ENCODE measurements at places on chromosomes 11 and 22.
A peak's percentile ranks its signal among the peaks of the same experiment; 100 is the strongest.

- DNase-seq, result no peak
Measured at GRCh38 chr11:112651386-112651785, 309.8 kb upstream of the NCAM1 start.

DNA sequence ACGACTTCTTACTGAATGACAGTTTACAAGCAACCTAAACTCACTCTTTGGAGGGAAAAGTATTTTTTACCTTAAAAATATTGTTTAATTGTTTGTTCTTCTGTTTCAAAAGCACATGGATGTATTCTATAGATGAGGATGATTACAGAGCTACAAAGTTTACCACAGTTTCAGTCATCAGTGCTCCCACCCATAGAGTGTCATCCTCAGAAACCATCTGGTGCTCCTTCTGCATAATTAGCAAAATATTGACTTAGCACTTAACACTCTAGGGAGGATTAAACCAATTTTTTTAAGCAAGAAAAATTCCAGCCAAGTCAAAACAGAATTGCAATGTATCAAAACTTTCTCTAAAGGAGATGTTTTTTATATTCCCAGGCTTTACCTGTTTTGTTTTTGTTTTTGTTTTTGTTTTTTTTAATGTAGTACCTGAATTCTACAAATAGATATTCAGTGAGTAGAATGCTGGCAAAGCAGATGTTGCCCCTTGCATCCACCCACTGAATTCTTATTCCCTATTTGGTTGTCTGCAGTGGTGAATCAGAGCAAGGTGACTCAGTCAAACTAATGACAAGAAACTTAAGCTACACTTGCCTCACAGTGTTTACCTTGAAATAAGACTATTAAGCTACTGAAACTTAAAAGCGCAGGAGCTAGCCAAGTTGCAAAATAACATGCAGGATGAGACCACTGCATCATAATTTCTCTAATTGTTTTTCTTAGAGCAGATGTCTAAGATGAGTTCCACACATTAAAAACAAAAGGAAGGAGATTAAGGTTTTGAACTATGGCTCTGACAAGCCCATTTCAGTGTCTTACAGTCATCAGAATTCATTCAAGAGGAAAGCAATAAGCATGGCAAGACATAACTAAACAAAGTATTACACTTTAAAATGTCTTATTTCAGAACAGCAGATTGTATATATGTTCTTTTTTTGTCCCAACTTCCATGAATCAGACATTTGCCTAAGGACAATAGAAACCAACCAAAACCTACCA lies 155.1 kb upstream of the SOX6 start:
- no peak for DNase-seq

GRCh38 chr11:94297985-94298576 lies 6.3 kb upstream of the IZUMO1R start:
- DNase-seq, result no peak

GRCh38 chr22:46113910-46114517 lies 36.3 kb upstream of the PPARA start:
- no peak for DNase-seq

GRCh38 chr11:121236115-121237001 lies 56.2 kb upstream of the SC5D start:
- DNase-seq, result no peak

- no peak for DNase-seq
Measured at GRCh38 chr22:45948081-45948648, 28.8 kb downstream of the WNT7B start.

- DNase-seq, result no peak
Measured at GRCh38 chr11:88098289-88098688, 77.0 kb downstream of the RAB38 start.

DNA sequence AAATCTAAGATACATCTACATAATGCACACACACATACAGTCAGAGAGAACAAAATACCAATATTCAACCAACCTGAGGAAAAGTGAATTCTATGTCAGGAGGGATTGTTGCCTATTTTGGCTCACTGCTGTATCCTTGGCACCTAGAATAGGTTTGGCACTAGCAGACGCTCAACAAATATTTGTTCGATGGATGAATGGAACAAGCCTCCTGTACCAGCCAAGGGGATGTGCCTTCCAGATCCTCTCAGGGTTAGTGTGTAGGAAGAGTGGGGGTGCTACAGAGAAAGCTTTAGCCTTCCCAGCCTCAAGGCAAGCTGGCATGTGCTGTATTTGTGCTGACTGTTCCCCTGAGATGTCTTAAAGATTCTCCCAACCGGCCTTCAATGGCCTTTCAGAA lies 23.3 kb upstream of the POU2AF1 start:
- DNase-seq, result no peak

- DNase-seq, result no peak
Measured at GRCh38 chr11:106457727-106458126, 380.3 kb downstream of the AASDHPPT start.

DNA sequence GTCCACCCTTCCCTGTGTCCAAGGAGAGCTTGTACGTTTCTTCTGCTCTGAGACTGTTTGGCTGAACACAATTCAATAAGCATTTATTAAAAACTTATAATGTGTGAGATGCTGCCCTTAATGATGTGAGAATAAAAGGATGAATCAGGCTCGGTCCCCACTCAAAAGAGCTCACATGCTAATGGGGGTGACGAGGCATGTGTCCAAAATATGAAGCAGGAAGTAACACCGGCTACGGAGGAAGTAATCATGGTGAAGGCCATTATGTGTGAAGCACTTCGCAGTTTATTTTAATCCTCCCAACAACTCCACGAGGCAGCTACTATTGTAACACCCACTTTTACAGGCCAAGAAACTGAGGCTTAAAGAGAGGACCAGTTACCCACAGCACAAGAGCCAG lies 3.4 kb upstream of the RASD2 start:
- DNase-seq, result no peak

DNA sequence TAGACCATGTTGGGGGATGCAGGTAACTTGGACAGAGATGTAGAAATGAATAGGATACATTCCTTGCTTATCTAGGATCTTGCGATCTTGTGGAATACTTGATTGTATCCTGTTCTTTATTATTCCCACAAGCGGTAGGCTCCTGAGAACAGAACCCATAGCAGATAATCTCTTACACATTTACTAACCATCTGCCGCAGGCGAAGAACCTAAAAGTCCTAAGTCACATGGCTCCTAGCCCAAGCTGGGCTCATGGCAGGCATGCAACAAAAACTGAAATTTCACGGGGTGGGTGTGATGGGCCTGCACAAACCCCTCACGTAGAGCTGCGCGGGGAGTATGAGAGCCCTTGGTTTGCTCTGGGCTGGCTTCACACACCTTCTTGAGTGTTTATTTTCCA lies 177.4 kb upstream of the NECTIN1 start:
- no peak for DNase-seq

DNA sequence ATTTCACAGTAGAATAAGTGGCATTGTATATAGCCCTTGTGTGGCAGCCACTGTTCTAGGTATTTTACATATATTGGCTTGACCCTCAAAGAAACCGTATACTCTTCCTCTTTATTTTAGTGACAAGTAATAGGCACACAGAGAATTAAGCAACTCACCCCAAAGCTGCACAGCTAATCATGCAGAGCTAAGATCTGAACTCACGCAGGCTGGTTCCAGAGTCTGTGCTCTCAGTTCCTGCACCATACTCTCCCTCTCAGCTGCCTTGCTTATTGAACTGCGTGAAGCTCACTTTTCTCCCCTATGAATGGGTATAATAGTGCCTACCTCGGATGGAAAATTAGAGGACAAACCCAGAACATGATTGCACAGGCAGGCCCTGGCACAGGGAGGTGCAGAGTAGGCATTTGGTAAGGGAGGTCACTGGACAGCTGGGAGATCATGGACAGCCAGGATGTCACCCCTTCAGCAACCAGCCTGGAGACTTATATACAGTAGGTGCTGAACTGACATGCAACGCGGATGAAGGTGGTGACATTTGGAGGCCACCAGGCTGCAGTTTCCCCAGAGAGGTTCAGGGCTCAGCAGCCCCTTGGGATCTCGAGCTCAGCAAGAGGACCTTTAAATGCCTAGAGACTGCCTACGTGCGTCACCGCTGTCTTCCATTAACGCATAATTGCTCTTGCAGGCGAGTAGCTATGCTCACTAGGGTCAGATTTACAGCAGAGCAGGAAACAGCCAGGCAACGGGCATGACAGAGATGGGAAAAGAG lies 78.4 kb upstream of the TP53I11 start:
- no peak for DNase-seq

GRCh38 chr11:86999859-87000753 lies 37.6 kb upstream of the TMEM135 start:
- no peak for DNase-seq

DNA sequence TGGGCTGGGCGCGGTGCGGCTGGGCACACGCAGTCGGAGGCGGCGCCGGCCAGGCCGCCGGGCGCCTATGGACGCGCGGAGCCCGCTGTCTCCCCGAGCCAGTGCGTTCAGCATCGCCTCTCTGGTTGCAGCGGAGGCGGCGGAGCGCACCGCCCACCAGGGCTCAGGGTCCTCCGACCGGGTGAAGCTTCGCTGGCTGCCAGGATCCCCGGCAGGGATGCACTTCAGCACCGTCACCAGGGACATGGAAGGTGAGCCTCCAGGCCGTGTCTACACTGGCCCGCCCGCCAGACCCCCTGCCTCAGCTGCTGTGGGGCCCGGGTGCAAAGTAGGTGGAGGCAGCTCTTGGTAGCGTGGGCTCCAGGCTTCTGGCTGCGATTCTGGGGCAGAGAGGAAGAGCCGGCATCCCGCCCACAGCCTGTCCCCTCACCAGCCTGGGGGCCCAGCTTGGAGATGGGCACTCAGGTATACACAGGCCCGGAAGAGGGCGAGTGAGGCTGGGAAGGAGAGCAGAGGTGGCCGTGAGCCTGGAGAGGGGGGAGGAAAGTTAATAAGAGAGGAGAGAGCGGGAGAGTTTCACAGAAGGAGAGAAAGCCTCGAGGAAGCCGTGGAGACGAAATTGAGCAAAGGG lies 1.0 kb upstream of the TBX1 start:
- DNase-seq, result no peak

- DNase-seq, result no peak
Measured at GRCh38 chr22:44783091-44783490, 30.7 kb downstream of the ARHGAP8 start.

GRCh38 chr11:67291481-67292381 lies 2.6 kb downstream of the ANKRD13D start:
- no peak for DNase-seq

GRCh38 chr22:27835446-27835845 lies 33.9 kb upstream of the MN1 start:
- DNase-seq, result no peak

DNA sequence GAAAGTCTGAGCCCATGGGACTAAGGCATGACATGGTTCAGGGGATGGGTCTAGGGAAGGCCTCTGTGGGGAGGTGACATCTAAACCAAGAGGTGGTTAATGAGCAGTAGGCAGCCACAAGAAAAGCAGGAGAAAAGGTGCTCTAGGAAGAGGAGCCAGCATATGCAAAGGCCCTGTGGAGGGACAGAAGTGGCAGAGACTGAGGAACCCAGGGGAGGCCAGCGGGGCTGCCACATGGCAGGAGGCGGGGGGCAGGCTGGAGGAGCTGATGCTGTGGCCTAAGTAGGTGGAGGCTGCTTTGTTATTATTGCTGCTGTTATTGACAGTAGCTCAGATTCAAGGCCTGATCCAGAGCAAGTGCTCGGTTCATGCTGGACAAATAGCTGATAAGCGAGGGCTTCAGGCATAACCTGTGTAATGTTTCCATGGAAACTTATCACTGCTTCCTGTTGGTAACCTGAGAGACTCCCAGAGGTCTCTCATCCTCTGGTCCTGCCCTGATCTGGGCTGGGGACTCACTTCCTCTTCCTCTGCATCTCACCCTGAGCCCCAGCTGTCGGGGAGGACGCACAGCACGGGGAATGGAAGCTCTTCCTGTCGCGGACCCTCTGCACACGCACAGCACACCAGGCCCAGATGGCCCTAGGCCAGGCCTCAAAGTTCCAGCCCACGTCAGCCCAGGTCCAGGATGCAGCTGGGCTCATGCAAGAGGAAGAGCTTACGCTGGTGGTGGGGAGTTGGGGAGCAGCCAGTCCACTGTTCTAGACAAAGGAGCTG lies 75.2 kb upstream of the TP53I11 start:
- peak; percentile 27 for DNase-seq

GRCh38 chr11:102603576-102603975 lies 21.6 kb downstream of the MMP20 start:
- no peak for DNase-seq

DNA sequence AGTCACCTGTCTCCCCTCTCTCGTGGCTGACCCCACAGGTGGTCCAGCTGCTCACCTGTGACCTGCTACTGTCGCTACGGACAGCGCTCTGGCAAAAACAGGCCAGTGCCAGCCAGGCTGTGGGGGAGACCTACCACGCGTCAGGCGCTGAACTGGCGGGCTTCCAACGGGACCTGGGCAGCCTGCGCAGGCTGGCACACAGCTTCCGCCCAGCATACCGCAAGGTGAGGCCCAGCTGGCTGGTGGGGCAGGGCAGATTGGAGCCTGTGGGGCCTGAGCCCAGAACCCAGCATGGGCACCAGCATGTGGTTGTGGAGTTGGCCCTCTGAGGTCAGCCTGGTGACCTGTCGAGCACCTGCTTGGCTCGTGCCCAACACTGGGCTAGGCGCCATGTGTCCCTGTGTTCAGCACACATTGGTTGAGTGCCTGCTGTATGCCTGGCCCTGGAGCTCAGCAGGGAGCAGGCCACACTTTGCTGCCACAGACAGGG lies 11.9 kb downstream of the SHISA8 start:
- no peak for DNase-seq

GRCh38 chr11:69000831-69001242 lies 12.2 kb downstream of the MRGPRF start:
- no peak for DNase-seq

DNA sequence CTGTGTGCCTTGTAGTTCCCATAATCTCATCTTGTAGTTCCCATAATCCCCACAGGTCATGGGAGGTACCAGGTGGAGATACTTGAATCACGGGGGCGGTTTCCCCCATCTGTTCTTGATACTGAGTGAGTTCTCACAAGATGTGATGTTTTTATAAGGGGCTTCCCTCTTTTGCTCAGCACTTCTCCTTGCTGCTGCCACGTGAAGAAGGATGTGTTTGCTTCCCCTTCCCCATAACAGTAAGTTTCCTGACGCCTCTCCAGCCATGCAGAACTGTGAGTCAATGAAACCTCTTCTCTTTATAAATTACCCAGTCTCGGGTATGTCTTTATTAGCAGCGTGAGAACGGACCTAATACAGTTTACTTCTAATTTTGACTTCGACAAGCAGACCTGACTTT lies 14.0 kb upstream of the SMIM38 start:
- no peak for DNase-seq

- no peak for DNase-seq
Measured at GRCh38 chr22:49528420-49528720, 299.3 kb downstream of the BRD1 start.

DNA sequence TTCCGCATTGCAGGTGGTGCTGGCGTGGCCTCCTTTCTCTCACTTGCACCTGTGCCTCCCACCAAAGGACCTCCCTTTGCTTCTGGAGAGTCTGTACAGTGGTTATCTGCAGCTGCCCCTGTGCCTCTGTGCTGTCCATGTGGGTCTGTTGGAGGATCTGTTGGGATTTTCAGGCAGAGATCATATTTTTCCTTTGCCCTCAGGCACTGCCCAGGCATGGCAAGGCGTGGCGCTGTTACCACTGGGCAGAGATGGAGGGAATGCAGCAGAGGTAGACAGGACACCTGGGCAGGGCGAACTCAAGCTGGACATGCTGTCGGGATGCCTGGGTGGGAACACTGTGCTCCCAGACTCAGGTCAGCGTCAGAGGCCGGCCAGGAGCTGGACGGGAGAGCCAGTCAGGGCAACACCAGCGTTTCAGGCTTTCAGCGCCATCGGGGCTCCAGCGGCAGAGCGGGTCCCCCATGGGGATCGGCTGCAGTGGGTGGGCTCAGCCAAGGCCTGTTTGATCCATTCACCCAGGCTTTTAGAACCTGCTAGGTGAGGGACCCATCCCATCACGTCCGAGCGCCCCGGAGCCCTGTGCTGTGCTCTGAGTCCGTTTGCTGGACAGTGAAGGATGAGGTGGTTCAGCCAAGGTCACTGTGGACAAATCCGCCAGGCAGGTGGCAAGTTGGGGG lies 718.9 kb downstream of the BRD1 start:
- DNase-seq, result no peak

All from KG1 (cell line).